ENCODE measurements at places on chromosomes 16 and 17.

DNA sequence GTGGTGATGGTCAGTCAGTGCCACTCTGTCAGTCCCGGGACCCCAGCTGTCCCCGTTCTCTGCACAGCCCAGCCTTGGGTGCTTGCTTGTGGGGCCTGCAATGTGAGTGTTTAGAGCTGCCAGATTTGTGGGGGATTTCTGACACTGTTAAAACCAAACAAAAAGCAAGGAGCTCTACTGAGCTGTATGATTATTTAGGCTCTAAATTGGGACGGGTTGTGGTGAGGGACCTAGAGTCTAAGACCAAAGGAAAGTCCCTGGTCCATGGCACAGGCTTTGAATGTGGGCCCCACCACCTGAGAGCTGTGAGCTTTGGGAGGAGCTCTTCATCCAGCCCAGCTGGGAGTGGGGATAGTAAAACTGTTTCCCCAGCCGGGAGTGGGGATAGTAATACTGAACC, 63.3 kb downstream of the KSR1 start:
- DNase-seq: no peak

DNA sequence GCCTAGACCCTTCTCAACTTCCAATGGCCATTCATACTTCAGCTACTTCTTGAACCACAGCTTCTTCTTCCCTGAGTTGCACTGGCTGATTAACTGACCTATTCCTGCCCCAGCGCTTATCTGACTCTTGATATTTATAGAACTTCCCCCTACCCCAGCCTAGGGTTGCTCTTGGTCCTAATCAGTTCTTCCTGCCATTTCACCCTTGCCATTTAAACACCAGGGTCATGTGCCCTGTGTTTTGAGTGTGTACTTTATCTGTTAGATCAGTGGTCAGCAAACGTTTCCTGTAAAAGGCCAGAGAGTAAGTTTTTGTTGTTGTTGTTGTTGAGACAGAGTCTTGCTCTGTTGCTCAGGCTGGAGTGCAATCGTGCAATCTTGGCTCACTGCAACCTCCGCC, 82.4 kb upstream of the COX10 start:
- no peak for DNase-seq

GRCh38 chr16:19808061-19808641, 76.5 kb downstream of the GPRC5B start:
- DNase-seq: no peak

DNA sequence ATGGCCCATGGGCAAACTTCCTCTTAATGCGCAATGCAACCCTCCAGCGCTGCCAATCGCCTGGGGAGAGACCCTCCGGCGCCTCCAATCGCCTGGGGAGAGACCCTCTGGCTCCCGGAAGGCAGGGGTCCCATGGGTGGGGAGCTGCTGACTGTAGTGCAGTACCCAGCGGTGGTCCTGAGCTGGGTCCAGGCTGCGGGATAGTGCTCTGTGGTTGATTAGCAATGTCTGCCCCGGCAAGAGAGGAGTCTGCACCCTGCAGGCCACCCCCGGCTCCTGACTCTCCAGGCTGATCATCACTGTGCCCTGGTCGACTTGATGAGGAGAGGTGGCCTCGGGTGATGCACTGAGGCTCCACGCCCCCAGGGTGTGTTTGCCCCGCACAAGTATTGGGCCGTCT, 44.6 kb upstream of the ZNF469 start:
- DNase-seq: no peak

DNA sequence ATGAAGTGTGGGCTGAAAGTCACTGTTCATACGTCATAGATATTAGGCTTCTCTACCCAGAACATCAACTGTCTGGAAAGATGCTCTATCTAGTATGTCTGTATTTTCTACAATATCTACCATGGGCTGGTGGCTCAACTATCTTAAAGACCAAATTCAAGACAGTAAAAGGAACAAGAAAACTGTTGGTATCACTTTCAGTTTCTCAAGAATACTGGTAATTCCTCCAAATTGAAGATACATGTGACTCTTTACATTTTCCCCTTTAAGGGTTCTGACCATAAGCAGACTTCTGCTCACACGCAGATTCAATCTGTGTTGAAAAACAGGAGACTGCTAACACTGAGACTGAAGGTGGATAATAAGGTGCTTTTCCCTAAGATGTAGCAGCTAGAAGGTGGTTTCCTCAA, 24.2 kb downstream of the XPO6 start:
- no peak for DNase-seq

DNA sequence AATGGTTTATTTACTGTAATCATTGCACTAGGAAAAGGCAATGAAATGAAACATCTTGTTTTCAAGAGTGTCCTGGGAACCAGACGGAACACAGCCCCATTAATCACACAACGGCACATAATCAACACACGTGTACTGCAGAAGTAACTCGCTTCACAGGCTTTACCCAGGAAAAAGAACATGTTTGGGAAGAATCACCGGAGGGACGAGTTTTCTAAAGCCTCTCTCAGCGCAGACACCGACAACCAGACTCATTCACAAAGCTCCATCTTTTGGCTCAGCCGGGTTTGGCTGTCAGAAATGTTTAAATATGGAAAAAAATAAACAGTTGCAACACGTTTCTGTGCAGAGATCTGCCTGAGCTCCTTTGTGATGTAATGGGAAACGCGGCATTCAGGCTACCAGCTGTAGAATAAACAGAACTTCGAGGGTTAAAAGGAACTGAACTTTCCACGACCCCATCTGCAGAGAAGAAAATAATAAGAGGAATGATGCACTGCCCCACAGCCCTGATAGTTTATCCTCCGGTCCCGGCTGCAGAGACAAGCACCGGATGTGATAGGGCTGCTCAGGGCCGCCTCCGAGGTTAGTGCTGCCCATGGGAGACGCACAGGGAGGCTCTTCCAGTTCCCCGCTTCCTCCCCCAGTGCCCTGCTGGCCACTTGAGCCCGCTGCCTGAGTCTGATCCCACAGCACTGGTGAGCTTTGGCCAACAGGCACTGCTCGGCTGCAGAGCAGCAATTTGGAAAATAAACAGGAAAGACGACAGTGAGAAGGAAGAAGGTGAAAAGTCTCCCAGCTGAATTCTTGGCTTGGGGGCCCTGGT, 119.8 kb downstream of the HIC1 start:
- DNase-seq: no peak

GRCh38 chr16:53152329-53152728, 97.5 kb downstream of the CHD9 start:
- no peak for DNase-seq

DNA sequence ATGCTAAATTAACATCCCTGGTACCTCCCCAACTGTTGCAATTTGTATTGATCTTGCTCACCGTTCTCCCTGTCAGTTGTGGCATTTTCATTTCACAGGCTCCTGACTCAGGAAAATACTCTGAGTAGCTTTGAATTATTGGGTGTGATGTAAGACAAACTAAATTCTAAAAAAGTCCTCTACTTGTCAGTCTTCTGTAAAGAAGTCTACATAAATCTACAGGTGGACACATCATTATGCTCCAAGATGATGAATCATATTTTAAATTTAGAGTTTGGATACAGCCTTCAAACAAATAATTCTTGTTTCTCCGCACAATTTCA, 47.2 kb downstream of the MARCHF10 start:
- no peak for DNase-seq

DNA sequence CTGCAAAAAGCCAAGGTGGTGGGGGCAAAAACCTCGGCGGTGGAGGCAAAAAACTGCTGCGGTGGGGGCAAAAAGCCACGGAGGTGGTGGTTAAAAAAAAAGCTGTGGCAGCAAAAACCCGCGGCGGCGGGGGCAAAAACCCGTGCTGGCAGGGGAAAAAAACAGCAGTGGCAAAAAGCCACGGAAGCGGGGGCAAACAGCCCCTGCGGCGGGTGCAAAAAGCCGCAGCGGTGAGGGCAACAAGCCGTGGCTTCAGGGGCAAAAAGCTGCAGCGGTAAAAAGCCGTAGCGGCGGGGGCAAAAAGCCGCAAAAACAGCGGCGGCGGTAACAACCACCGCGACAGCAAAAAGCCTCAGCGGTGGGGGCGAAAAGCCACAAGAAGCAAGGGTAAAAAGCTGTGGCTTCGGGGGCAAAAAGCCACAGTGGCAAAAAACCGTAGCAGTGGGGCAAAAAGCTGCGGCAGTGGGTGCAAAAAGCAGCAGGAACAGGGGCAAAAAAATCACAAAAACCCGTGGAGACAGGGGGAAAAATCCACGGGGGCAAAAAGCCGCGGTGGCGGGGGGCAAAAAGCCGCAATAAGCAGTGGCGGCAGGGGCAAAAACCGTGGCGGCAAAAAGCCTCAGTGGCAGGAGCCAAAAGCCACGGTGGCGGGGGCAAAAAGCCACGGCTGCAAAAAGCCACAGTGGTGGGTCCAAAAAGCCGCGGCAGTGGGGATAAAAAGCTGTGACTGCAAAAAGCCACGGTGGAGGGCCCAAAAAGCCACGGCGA, 193.7 kb downstream of the SHCBP1 start:
- no peak for DNase-seq

GRCh38 chr17:55237841-55238178, 26.9 kb upstream of the HLF start:
- DNase-seq: no peak

- no peak for DNase-seq
These were observed 84.7 kb downstream of the PLCG2 start for GRCh38 chr16:81863630-81864352.

DNA sequence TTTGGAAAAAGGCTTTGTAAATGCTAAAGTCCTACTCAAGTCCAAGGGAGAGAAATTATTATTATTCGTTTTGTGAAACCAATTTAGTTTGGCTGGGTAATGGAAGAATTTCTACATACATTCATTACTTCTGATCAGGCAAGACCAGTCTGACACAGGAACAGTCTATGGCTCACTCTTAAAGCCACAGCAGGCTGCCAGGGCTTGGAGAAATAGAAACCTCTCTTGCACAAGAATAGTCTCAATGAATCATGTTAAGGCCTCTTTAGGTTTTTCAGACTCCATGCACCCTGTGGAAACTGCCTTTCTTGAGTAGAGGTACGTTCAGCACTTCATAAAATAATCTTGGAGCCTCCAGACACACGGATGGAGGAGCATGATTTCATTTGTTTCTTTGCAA, 167.7 kb downstream of the IRX3 start:
- no peak for DNase-seq

DNA sequence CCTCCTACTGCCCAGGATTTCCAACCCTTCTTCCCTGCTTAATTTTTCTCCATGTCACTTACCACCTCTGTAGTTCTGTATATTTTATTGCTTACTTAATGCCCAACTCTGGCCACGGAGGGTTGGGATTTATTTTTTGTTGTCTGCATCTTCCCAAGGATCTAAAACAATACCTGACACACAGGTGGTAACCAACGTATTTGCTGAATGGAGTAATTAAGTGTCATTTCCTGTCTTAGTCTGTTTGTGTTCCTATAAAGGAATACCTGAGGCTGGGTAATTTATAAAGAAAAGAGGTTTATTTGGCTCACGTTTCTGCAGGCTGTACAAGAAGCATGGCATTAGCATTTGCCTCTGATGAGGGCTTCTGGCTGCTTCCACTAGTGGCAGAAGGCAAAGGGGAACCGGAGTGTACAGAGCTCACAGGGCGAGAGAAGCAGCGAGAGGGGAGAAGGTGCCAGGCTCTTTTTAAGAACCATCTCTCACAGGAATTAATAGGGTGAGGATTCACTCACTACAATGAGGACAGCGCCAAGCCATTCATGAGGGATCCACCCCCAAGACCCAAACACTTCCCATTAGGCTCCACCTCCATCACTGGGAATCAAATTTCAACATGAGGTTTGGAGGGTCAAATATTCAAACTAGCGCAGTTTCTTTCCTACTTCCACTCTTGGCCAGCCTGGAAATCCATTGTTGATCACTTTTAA, 44.8 kb downstream of the ERN1 start:
- DNase-seq: no peak

DNA sequence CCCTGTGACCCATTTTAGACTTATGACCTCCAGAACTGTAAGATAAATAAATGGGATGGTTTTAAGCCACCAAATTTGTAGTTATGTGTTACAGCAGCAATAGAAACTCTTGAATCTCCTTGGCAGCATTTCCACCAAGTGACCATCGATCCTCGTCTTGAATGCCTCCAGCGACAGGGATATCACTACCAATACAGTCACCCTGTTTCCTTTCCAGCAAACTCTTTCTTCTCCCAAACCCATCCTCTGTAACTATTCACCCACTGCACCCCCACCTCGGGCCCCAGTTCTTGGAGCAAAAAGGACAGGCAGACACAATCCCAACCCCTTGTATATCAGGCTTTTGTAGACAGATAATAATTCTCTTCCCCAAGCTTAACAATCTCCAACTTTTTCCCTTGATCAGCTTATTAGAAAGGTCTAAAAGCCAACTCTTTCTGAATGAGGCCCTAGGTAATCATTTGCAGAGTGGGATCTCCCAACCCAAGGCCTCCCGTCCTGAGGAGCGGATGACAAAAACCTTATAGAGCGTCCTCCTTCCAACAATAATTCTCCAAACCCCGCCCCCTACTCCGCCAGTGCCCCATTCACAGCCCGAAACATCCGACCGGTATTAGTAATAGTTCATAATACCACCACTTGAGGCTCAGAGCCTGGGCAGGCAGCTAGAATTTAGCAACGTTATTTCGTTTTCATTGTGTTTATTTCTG, 14.7 kb upstream of the PLLP start:
- DNase-seq: no peak

GRCh38 chr16:86069736-86070298, 170.9 kb downstream of the IRF8 start:
- DNase-seq: no peak

GRCh38 chr17:27529230-27529796, 73.1 kb downstream of the KSR1 start:
- no peak for DNase-seq

DNA sequence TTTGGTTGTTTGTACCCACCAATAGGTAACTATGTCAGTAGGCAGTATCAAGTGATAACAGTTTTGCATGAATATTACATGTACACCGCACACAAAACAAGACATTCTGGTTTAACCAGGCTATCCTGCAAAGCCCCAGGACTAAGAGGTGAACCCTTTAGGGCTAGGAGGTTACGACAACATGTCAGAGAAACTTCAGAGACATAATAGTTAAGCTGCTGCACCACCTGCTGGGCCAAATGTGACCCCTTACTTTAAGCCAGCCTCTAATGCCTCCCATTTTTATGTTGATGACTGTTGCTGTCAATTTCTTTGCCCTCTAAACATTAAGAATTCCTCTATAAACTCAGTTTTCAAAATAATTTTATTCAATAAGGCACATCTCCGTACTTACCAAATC, 15.4 kb downstream of the SRP68 start:
- DNase-seq: no peak

GRCh38 chr17:413016-413350, 60.4 kb upstream of the RPH3AL start:
- DNase-seq: no peak
